ENCODE measurements at places on chromosomes 6 and 20. TPM values are rescaled to one million over a fixed set of nuclear protein-coding genes. Genes with fewer than 3 reads are reported as not detected.

GRCh38 chr20:8408587-8409307, 276.7 kb downstream of the PLCB1 start:
- H3K4me1 ChIP-seq, result no peaks in the 10 kb centered on the region
- H3K27me3 ChIP-seq, result no peaks in the 10 kb centered on the region
- H3K27ac ChIP-seq, result no peak overlapping the region

- no peaks in the 10 kb centered on the region for H3K36me3 ChIP-seq
- H3K27ac ChIP-seq, result no peak overlapping the region
- DNase-seq, result peak; percentile 37
- peaks cover 21% of the 10 kb centered on the region for H3K4me1 ChIP-seq
- peak overlapping the region; percentile 84 for H3K4me3 ChIP-seq
These were observed 5.0 kb downstream of the VSX1 start for GRCh38 chr20:25076731-25077609.

GRCh38 chr6:10151144-10151915, 263.5 kb downstream of the TFAP2A start:
- no peak for DNase-seq
- H3K27me3 ChIP-seq, result peaks cover 5% of the 10 kb centered on the region
- H3K27ac ChIP-seq, result no peak overlapping the region
- peaks cover 5% of the 10 kb centered on the region for H3K4me1 ChIP-seq
- no peaks in the 10 kb centered on the region for H3K36me3 ChIP-seq

- H3K4me3 ChIP-seq, result no peak overlapping the region
- H3K36me3 ChIP-seq, result no peaks in the 10 kb centered on the region
- H3K4me1 ChIP-seq, result peaks cover 37% of the 10 kb centered on the region
- peaks cover 70% of the 10 kb centered on the region for H3K27me3 ChIP-seq
- DNase-seq, result no peak
These were observed 32.3 kb upstream of the LAMA4 start for GRCh38 chr6:112286500-112287144.

GRCh38 chr6:152404086-152404857, 232.9 kb downstream of the SYNE1 start:
- H3K36me3 ChIP-seq, result no peaks in the 10 kb centered on the region
- no peak for DNase-seq
- no peak overlapping the region for H3K4me3 ChIP-seq
- no peaks in the 10 kb centered on the region for H3K27me3 ChIP-seq
- H3K4me1 ChIP-seq, result no peaks in the 10 kb centered on the region

Gene SMLR1
- not detected for total RNA-seq
